Bronchial epithelial cell (primary cell): ENCODE measurements at places on chromosomes 12 and 14. TPM values are rescaled to one million over a fixed set of nuclear protein-coding genes. Genes with fewer than 3 reads are reported as not detected.

The KRT2 gene
- not detected in 2 replicates for total RNA-seq

The FAM90A1 gene
- total RNA-seq: not detected in 2 replicates

The TAS2R9 gene
- not detected in 2 replicates for total RNA-seq

The CCDC177 gene
- total RNA-seq: not detected in 2 replicates

The NDRG2 gene
- total RNA-seq: 9.2 and 23.3 TPM in 2 replicates

The PTPRQ gene
- not detected in 2 replicates for total RNA-seq

The ABCD2 gene
- not detected in 2 replicates for total RNA-seq

The ZNF384 gene
- total RNA-seq: 5.3 and 7.0 TPM in 2 replicates

The CPNE6 gene
- total RNA-seq: not detected in 2 replicates

DNA sequence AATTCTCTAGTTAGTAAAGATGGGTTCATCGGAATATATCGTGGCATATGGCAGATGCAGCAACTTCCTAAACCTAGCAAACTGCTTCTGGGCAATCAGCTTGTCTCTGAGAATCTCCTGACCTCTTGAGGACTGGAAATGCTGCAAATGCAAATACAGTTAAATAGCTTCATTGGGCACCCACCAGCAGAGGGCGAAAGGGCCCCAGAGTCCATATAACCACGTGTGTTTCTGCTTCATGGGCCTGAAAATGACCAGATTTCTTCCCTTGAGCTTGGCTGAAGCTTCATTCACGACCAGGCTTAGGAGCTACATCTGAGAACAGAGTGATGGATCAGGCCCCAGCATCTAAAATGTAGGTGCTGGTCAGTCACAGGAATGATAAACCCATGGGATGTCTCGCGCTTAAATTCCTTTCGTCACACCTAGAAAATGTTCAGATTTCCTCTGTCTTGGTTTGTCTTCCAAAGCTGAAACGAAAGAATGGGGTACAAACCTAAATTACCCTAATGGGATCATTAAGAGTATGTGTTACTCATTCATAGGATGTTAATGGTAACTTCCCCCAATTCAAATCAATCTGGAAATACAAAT lies 1482.5 kb upstream of the TMEM132C start:
- peak; percentile 7 for DNase-seq

DNA sequence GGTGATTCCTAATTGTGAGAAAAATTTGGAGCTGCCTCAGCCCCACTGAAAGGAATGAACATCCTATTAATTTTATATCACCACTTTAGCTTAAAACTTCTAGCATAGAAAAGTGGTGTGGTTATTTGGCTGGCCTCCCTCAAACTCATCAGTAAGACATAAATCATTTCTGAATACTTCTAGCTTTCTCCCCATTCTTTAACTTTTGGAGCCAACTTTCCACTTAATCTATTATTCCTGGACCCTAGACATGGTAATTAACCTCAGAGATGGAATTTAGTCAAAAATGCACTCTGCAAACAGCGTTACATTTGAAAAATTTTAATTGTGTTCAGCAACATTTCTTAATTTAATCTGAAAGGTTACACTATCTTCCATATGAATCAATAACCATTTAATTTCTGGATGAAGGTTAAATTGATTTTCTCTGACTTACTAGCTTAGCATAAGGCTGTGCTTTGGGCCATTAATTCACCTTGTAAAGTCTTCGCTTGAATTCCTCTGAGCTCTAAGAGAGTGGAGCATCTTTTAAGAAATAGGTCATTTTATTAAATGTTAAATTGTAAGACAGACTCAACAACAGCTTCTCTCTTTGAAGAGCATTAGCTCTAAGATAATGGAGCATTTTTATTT lies 753.6 kb upstream of the STXBP6 start:
- DNase-seq: no peak

GRCh38 chr12:84113666-84114065 lies 798.9 kb downstream of the SLC6A15 start:
- no peak for DNase-seq

DNA sequence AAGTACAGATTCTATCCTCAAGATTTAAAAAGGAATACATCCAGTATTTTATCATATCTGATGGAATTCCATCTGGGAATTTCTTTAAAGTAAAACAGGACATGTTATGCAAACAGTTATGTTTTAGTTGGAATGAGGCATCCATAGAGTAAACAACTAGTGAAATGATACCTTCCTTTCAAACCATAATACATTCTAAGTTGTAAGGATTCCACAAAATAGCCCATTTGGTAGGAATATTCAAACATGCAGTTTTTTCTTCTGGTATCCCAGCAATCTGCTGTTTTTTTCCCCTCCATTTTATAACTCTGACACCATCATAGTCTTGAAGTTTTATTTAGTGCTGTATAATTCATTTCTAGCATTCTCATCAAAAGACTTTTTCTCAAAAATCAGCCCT lies 149.6 kb downstream of the ADAMTS20 start:
- DNase-seq: no peak

DNA sequence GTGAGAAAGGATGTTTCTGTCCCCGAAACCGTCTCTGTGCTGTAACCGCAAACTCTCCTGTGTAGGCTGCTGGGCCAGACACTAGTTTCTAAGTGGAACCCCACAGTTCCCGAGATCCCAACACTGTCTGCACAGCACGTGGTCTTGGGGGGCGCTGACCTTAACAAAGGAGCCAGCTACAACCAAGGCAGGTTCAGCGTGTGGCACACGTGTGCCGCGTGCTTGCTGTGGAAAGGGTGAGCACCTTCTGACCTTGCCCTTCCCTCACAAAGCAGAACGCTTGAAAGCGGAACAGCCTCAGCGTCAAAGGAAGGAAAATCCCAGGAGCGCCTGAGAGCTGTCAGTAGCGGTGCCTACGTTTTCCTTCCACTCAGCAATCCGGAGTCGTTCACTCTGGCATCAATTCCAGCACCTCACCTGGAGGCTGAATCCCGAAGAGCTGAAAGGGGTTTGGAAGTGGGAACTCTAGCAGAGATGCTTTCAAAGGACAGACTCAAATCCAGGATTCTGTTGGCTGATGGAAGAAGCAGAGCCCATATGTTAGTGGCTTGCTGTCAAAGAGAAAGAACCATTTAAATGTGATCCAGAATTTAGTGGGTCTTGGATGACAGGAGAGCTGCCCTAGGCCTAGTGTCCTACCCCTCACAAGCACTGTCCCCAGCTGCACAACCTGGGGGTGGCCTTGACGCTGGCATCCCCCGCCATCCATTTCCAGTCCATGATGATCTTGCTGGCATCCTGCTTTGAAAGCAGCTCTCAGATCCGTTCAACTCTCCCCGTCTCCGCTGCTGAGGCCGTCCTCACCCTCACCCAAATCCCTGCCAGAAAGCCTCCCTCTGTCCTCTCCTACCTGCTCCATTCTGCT lies 27.1 kb downstream of the CCDC92 start:
- no peak for DNase-seq

- DNase-seq: no peak
These were observed 29.9 kb upstream of the CNTN1 start for GRCh38 chr12:40662366-40662765.

- peak; percentile 45 for DNase-seq
These were observed 53.4 kb upstream of the ANO4 start for GRCh38 chr12:100741084-100741711.

DNA sequence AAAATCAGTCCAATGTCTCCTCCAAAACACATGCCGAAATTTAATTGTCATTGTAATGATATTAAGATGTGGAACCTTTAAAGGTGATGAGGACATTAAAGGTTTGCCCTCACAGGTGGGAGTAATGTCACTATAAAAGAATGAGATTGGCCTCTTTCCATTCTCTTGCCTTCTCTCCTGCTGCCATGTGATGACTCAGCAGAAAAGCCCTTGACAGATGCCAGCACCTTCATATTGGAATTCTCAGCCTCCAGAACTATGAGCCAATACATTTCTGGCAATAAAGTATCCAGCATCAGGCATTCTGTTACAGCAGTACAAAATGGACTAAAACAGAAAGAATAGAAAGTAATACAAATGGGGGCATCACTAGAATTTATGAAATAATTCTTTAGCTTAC lies 609.7 kb downstream of the SLC16A7 start:
- peak; percentile 66 for DNase-seq

GRCh38 chr12:77682488-77682887 lies 148.2 kb upstream of the NAV3 start:
- no peak for DNase-seq

DNA sequence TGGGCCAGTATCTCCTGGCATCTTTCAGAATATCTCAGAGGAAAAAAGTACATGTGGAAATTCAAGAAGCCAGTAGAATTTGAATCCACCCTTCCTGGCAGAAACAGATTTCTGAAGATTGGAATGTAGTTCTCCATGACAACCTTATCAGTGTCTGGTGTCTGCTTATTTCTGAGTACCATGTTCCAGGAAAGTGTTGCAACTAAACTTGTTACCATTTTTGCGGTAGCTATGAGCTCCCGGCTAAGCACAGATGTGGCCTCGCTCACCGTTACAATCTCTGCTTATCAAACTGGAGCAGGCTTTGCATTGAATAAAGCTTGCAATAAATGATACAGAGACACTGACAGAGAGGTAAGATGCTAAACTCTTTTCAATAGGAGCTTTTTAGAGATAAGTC lies 13.0 kb upstream of the ITPR2 start:
- DNase-seq: peak; percentile 59

- peak; percentile 90 for DNase-seq
These were observed 9.6 kb upstream of the AKAP6 start for GRCh38 chr14:32319368-32320049.

GRCh38 chr14:92737206-92737605 lies 11.2 kb downstream of the LGMN start:
- DNase-seq: no peak

DNA sequence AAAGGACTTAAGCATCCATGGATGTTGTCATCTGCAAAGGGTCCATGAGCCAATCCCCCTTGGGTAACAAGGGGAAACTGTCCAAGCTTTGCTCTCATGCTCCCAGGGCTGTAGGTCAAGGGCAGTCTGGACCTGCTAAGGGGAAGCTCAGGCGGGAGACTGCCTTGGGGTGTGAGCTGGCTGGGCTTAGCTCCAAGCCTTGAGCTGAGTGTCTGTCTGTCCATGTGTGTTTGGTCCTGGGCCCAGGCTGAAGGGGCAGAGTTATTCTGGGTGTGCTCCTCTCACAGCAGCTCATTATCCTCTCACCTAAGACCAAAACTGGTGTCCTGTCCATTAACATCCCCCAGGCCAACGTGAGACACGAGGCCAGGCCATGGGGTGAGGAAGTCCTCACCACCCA lies 274.8 kb downstream of the SLC15A4 start:
- no peak for DNase-seq

GRCh38 chr12:96879301-96879700 lies 27.8 kb upstream of the NEDD1 start:
- DNase-seq: no peak

- peak; percentile 73 for DNase-seq
These were observed 6.8 kb upstream of the PSMA6 start for GRCh38 chr14:35285168-35286002.

GRCh38 chr12:50788561-50788960 lies 24.7 kb downstream of the ATF1 start:
- DNase-seq: no peak

DNA sequence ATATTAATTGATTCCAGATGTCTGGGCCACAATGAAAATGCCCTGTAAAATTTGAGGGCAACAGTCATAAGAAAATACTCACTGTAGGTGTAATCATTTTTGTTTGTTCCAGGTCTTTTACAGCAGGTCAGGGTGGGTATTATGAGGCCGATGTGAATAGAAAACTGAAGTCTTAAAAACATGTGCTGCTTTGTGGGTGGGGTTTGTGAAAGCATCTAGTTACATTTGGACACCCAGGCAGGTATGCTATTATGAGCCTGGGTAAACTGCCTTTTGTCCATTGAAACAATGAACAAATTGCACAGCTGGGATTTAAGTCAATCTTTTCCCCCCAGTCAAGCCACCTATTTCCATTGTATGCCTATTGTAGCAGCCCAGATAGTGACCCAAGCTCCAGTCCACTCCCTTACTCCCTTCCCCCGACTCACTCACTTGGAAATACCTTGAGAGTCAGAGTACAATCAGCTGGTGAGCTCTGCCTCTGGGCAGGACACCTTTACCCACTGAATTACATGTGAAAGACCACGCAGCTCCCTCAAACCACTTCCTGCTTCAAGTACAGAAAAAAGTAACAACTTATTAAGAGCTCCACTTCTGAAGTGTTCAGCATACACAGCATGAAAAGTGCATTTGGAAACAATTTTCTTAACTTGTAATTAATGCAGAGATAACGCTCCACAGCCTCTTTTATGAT lies 1.8 kb downstream of the IGF1 start:
- DNase-seq: peak; percentile 26

- peak; percentile 22 for DNase-seq
These were observed 14.0 kb downstream of the NPC2 start for GRCh38 chr14:74478996-74479635.

GRCh38 chr12:66717036-66717673 lies 38.3 kb upstream of the GRIP1 start:
- peak; percentile 11 for DNase-seq

GRCh38 chr14:60632257-60632656 lies 17.0 kb downstream of the SIX1 start:
- DNase-seq: peak; percentile 12

- peak; percentile 49 for DNase-seq
These were observed 115.5 kb upstream of the G2E3 start for GRCh38 chr14:30443368-30444007.

DNA sequence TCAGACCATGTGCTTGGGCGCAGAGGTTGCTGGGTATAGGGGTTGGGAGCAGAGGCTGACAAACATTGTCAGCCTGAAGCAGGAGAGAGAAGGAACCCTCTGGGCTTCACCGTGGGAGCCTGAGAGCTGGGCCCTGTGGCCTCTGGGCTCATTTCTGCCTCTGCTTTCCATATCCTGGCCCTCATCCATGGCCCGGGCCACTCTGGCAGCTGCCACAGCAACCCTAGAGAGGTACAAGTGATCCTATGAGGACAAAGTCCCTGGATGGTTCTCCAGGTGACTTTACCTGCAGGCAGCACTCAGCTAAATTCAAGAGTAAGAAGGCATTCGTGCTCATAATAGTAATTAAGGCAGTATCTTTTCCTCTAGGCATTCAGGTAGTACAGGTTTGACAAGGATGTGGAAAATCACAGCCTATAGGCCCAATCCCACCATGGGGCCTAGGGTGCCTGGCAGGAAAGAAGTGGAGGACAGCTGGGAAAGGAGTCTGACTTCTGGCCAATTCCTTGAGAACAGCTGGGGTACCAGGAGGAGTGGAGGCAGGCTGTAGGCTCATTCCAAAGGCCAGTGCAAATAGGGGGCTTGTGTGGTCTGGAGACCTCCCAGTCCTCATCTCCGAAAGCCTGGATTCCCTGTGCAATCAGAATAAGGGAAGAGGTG lies 3.6 kb upstream of the TTC7B start:
- DNase-seq: no peak
